Stimulated activated CD4-positive, alpha-beta T cell treated with anti-CD3 and anti-CD28 coated beads, Interleukin-15, amount 100 ng/mL, for 48 hours (primary cell): ENCODE measurements at places on chromosomes 2 and 18.

DNA sequence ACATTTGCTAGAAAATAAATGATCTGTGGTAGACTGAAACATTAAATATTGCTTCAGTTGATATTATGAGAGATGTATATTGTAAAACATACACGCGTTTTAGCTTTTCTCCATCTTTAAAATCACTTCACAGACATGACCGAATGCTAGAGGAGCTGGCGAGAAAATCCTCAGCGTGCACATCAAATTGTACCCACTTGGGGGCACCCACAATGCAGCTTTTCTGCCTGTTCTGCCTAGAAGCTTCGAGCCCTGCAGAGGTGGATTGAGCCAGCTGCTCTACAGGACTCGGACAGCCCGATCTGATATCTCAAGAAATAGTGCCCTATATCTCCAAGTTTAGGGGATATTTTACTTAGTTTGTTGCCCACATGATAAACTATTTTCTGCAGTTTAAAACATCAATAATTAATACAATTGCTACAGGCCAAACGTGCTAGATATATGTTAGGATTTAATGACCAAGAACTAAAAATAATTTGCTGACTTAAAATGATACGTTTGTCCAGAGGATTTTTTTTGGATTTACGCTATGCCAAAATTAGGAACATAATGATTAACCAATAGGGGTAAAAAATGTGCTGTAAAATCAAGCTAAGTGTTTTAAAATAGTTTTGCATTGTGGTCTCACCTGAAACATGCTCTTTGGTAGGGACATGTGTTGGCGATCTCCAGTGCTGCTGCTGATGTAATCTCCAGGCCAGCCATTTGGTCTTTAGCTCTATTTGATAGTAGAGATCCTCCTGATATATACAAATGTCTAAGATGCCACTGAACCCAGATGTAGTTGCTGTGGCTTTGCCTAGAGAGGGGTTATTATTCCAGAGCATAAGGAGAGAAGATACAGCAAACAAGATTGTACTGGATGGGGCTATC, 22.3 kb upstream of the ATP5MC3 start:
- DNase-seq = peak; percentile 25

- DNase-seq = no peak
Measured at GRCh38 chr2:106995556-106995955, 109.6 kb upstream of the ST6GAL2 start.

GRCh38 chr2:234673961-234674759, 177.3 kb upstream of the ARL4C start:
- DNase-seq = no peak

- DNase-seq = no peak
Measured at GRCh38 chr18:29494371-29494770, 1317.4 kb upstream of the CDH2 start.

- no peak for DNase-seq
Measured at GRCh38 chr18:23136326-23137096, 1.2 kb downstream of the CABLES1 start.
